ENCODE measurements at places on chromosomes 7 and 10. TPM values are rescaled to one million over a fixed set of nuclear protein-coding genes. Genes with fewer than 3 reads are reported as not detected.

DNA sequence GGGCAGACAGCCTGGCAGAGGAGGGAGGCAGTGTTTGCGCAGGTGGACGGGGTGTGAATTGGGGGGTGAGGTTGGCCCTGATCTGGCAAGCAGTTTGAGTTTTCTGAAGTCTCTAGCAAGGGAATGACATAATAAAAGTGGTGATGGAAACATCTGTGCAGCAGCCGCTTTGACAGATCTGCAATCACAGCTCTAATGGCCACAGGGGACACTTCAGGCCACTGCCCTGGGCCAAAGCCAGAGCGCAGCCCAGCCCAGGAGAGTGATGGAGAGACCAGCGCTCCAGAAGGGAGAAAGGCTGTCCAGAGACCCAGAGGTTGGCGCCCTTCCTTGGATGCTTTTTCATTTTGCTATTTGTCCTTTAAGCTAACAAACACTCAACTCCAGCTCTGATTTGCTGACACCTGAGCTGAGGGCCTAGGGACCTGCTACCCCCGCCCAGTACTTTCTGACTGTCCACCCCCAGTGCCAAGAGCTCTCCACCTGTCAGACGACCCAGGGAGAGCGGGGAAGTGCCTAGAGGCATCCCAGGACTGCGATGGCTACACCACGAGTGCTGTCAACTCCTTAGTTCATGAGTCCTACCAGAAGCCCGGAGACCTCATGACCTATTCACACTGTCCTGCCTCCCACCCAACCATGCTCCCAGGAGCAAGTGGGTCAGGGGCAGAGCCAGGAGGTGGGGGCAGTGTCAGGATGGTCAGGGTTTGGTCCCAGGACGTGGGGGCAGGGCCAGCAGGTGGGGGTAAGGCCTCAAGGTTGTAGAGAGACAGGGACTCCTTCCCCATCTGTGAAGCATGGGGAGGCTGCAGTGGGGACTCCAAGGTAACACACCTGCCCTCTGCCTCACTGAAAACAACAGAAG, 112.6 kb downstream of the PRKAG2 start:
- no peak for DNase-seq

The CPA1 gene
- total RNA-seq, result not detected

The HMX3 gene
- total RNA-seq, result not detected

GRCh38 chr7:20735346-20736065, 51.2 kb downstream of the SP8 start:
- DNase-seq, result no peak

DNA sequence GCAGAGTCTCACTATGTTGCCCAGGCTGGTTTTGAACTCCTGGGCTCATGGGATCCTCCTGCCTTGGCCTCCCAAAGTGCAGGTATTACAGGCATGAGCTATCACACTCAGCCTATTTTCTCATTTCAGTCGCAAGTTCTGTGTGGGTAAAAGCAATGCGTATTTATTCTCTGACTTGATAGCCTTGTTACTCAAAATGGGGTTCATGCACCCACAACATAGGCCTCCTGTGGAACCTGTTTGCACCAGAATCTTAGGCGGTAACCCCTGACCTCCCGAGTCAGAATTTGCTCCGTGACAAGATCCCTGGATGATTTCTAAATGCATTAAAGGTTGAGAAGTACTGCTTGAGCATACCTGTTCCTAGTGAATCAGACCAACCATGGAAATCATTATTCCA, 7.3 kb downstream of the IL2RA start:
- DNase-seq, result no peak

DNA sequence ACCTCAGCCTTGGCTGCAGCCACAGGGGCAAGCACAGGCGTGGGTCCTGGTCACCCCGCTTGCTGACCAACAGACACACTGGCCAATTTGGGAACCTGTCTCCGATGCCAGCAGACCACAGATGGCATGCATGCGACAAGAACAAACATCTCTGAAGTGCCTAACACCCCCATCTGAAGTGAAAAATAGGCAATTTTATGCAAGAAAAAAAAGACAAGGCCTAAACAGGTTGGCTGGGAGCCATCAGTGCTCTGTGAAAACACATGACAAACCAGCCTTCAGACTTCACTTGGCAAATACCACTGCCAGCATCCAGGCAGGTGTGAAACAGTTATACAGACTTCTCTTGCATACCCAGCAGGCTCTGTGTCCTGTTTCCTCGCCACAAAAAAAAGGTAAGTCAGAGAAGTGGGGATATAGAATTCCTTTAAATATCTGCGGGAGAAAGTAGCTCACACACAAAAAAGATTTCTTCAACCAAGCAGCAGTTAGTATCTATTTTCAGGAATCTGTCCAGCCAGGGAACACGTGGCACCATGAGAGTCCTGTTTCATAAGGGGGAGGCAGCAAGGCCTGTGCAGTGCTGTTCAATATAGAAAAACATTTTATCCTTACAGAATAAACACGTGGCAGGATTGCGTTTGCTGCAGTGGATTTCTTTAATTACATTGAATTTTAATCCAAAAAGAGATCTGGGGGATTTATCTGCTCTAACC, 293.4 kb upstream of the MKLN1 start:
- no peak for DNase-seq

- no peak for DNase-seq
Observed at GRCh38 chr7:158588878-158589442, 1.3 kb upstream of the PTPRN2 start.

The ZNF853 gene
- 5.6 TPM for total RNA-seq

The ATOH7 gene
- total RNA-seq, result 0.58 TPM

The MBL2 gene
- total RNA-seq, result not detected

The LRRC17 gene
- 7.8 TPM for total RNA-seq

The OR2A12 gene
- total RNA-seq, result not detected

DNA sequence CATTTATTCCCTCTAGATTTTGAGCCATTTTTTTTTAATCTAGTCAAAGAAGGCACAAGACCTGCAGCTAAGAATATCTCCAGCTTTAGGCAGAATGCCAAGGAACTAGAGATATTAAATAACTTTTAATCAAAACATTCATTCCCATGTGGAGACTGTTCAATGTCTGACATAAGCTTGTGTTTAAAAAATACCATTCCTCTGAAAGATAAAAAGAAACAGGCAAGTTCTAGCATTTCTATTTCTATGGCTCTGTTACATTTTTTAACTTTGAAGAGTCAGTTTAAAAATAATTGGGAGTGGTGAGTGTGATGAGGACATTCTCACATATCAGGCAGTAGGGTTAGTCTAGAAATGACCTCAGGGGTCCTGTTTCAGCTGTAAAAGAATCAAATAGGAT, 48.0 kb downstream of the RHOBTB1 start:
- DNase-seq, result no peak
